CD14-positive monocyte (primary cell): ENCODE measurements at places on chromosomes 1 and 21.

DNA sequence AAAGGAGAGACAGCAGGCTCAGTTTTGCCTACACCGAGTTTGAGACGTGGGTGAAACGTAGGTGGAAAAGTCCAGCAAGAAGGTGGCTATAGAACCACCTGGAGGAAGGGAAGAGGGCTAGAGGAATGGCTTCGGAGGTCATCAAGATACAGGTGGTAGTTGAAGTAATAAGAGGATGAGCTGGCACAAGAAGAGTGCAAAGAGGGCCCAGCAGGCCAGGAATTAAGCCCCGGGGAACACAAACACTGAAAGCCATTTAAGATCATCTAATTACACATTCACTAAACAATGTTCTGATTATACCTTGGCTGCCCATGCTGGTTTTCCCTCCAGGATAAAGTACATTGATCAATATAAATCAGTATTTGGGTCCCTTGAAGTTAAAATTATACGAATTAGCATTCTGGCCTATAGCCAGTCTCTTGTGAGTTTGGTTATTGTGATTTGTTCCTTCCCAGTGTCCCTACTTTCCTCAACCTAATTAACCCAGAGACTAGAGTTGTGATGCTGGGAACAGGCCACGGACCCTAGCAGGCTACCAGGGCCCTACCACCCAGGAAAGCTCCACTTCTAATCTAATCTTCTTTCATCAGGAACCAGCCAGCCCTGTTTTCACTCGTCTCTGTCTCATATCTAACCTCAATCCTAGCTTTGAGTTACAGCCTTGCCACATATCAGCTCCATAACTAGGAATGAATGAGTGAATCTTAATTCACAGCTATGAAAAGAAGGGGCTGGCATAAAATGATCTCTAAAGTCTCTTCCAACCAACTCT is 26.4 kb upstream of the PPP1R15B start:
- no peak overlapping the region for H3K4me3 ChIP-seq
- no peak for DNase-seq
- H3K36me3 ChIP-seq, result peaks cover 15% of the 10 kb centered on the region
- peaks cover 20% of the 10 kb centered on the region for H3K4me1 ChIP-seq
- H3K27ac ChIP-seq, result no peak overlapping the region
- H3K27me3 ChIP-seq, result no peaks in the 10 kb centered on the region

DNA sequence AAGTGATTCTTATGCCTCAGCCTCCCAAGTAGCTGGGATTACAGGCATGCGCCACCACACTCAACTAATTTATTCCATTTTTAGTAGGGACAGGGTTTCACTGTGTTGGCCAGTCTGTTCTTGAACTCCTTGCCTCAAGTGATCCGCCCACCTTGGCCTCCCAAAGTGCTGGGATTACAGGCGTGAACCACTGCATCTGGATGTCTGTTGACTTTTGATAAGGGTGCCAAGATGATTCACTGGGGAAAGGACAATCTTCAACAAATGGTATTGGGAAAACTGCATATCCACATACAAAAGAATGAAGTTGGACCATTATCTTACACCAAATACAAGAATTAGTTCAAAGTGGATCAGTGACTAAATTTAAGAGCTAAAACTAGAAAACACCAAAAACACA is 19.8 kb downstream of the RO60 start:
- peaks cover 82% of the 10 kb centered on the region for H3K36me3 ChIP-seq
- no peak overlapping the region for H3K27ac ChIP-seq
- no peaks in the 10 kb centered on the region for H3K4me1 ChIP-seq
- H3K27me3 ChIP-seq, result no peaks in the 10 kb centered on the region
- no peak overlapping the region for H3K4me3 ChIP-seq
- DNase-seq, result no peak

DNA sequence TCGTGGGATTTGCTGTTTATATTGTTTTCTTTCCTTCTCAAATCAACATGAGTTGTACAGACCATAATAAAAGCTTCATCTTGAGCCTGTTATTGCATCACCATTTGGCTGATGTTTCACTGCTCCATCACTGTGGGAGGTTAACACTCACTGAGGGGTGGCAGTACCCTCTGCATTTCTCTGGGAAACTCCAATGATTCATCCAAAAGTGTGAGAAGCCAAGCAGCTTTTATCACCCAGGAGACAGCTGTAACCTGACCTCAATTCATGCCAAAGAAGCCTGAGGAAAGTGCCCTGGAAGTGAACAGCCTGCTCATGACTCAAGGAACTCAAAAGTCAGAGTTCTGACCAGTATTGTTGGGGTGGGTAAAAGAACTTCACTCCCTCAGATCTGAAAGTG is 84.1 kb downstream of the GPR88 start:
- peaks cover 18% of the 10 kb centered on the region for H3K4me1 ChIP-seq
- H3K4me3 ChIP-seq, result no peak overlapping the region
- no peak overlapping the region for H3K27ac ChIP-seq

DNA sequence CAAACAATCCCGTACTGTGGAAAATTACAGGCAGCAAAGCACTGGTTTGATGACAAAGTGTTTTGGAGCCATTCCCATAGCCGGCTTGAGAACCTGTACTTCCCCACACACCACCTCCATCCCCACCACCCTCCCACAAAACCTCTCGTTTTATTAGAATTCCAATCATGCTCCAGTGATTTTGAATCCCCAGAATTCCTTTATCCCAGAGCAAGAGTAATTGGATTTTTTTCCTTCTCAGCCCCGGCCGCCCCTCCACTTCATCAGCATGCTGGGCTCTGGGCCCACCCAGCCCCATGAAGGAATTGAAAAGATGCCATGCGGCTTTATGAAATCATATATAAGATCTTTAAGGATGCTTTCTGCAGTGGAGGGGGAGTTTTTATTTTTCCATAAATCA is 136.6 kb downstream of the OMA1 start:
- no peak overlapping the region for H3K27ac ChIP-seq
- no peak overlapping the region for H3K4me3 ChIP-seq

GRCh38 chr21:29098156-29098555 is 24.7 kb upstream of the CCT8 start:
- H3K4me1 ChIP-seq, result peaks cover 50% of the 10 kb centered on the region
- H3K27ac ChIP-seq, result peak overlapping the region; percentile 98
- no peaks in the 10 kb centered on the region for H3K27me3 ChIP-seq
- no peak overlapping the region for H3K4me3 ChIP-seq

- H3K27ac ChIP-seq, result no peak overlapping the region
- no peak for DNase-seq
- no peaks in the 10 kb centered on the region for H3K4me1 ChIP-seq
- no peaks in the 10 kb centered on the region for H3K27me3 ChIP-seq
- H3K4me3 ChIP-seq, result no peak overlapping the region
- H3K36me3 ChIP-seq, result no peaks in the 10 kb centered on the region
These were observed 129.7 kb upstream of the UBE2U start for GRCh38 chr1:64073705-64074104.

DNA sequence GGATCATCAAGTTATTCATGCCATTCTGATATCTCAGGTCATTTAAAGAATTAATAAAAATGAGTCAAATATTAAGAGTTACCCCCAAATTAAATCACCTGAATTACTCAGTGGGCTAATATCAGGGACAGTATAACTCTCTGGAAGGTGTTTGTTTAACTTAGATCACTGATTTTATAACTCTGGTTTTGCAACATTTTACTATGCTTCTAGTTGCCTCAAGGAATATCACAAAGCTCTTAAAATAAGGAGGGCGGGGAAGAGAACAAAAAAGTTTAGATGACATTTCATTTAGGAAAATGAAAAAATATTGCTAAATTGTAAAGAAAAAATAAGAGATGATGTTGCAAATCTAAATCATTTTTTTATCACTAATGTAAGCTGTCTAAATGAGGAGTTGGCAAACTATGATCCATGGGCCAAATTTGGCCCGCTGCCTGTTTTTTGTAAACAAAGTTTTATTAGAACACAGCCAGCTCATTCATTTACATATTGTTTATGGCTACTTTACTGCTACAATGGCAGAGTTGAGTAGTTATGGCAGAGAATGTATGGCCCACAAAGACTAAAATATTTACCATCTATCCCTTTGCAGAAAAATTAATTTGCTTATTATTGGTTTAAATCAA is 31.9 kb upstream of the SLC19A2 start:
- H3K27me3 ChIP-seq, result no peaks in the 10 kb centered on the region
- DNase-seq, result no peak
- H3K4me1 ChIP-seq, result peaks cover 6% of the 10 kb centered on the region
- H3K4me3 ChIP-seq, result no peak overlapping the region
- no peak overlapping the region for H3K27ac ChIP-seq

DNA sequence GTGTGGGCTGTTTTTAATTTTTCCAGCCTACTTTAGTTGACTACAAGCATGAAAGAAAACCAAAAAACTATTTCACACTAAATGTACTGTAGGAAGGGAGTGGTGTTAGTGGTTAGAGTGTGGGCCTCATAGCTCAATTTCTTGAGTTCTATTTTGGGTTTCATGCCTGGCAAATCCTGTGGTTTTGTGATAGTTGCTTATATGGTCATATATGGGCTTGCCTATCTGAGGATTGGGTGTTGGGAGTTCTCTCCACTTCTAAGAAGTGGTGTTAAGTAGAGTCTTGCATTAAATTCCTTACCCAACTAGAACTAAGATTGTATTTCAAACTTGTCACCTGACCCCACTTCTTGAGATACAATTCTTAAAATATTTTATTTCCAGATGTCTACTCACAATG is 37.8 kb upstream of the COL11A1 start:
- H3K27me3 ChIP-seq, result no peaks in the 10 kb centered on the region
- no peaks in the 10 kb centered on the region for H3K4me1 ChIP-seq
- DNase-seq, result no peak
- no peak overlapping the region for H3K4me3 ChIP-seq

DNA sequence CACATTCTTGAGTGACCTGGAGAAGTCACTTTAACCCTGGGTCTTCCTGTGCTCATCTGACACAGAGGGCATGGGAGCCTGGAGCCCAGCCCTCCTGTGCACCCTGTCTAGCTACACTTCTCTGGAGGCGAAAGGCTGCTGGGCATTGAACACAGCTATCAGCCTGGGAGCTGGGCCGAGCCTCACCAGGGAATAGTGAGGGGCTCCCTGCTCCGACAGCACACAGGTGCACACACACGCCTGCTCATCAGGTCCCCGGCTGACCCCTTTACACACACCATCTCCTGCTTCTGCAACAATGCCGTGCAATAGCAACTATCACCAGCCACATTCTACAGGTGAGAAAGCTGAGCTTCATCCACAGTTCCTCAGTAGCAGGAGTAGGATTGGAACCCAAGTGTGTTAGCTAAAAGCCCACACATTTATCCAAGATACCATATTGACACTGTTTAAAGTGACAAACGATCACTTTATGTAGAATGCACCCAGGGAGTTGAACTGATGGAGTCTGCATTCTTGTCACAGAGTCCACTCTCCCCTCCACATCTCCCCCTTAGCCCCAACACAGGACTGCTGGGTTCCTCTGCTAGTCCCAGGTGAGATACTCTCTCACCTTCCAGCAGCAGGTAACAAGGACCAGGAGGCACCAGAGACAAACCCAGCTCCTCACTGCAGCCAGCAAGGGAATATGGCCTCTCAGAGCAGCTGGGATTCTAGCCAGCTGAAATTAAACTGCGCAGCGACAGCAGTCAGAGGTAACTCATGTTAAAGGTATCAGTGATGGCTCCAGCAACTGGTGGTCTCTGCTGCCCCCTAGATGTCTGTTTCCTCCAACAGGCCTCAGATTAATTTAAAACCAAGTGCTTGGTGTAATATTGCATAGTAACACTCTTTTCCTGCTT is 18.3 kb upstream of the CAPN8 start:
- no peaks in the 10 kb centered on the region for H3K36me3 ChIP-seq
- peaks cover 3% of the 10 kb centered on the region for H3K27me3 ChIP-seq
- H3K4me3 ChIP-seq, result no peak overlapping the region

DNA sequence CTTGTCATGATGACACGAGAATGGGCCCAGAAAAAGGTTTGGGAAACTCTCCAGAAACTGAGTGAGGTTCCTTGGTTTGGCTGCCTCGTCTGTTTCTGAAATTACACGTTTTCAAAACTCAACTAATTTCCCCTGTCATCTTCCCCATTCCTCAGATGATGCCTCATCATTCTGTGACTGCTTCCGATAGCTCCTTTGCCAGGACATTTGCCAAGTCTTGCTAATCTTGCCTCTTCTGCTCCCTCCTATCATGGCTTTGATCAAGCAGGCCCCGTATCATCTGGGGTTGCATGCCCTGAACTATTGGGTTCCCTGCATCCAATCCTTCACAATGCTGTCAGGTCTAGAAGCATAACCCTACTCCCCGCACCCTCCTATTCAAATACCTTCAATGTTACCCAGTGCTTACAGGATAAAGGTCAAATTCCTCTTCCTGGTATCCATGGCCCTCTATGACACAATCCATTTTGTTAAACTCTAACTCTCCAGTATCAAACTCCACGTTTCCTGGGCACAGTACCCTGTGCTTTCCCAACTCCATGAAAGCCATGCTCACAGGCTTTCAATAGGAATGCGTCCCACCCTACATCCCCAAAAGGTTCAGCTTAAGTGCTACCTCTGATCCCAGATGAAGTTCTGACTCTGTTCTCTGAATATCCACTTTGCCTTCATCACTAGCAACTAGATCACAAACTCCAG is 22.2 kb upstream of the TMEM200B start:
- no peak overlapping the region for H3K4me3 ChIP-seq
- no peak for DNase-seq
- peaks cover 47% of the 10 kb centered on the region for H3K36me3 ChIP-seq
- H3K27ac ChIP-seq, result no peak overlapping the region

DNA sequence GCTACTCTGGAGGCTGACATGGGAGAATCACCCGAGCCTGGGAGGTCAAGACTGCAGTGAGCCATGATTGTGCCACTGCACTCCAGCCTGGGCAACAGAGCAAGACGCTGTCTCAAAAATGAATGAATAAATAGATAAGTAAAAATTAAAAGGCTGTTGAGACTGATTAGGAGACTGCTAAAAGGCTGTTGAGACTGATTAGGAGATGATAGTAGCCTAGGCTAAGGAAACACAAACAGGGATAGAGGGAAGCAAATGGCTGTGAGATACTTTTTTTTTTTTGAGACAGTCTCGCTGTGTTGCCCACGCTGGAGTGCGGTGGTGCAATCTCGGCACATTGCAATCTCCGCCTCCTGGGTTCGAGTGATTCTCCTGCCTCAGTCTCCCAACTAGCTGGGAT is 28.4 kb downstream of the PRPF38A start:
- peaks cover 74% of the 10 kb centered on the region for H3K36me3 ChIP-seq
- no peaks in the 10 kb centered on the region for H3K27me3 ChIP-seq
- H3K27ac ChIP-seq, result no peak overlapping the region
- H3K4me3 ChIP-seq, result no peak overlapping the region

- H3K27me3 ChIP-seq, result no peaks in the 10 kb centered on the region
- peak; percentile 69 for DNase-seq
- peak overlapping the region; percentile 82 for H3K4me3 ChIP-seq
- no peaks in the 10 kb centered on the region for H3K36me3 ChIP-seq
- H3K4me1 ChIP-seq, result peaks cover 42% of the 10 kb centered on the region
These were observed 1.4 kb downstream of the CITED4 start for GRCh38 chr1:40860706-40861223.
